ENCODE measurements at places on chromosomes 16 and 17.

- DNase-seq, result peak; percentile 18
Observed at GRCh38 chr17:18038149-18038850, 668 bp downstream of the ATPAF2 start.

GRCh38 chr16:68389006-68389405, 59.3 kb downstream of the SMPD3 start:
- no peak for DNase-seq

- no peak for DNase-seq
Observed at GRCh38 chr17:49498029-49498615, 3.0 kb downstream of the NGFR start.

DNA sequence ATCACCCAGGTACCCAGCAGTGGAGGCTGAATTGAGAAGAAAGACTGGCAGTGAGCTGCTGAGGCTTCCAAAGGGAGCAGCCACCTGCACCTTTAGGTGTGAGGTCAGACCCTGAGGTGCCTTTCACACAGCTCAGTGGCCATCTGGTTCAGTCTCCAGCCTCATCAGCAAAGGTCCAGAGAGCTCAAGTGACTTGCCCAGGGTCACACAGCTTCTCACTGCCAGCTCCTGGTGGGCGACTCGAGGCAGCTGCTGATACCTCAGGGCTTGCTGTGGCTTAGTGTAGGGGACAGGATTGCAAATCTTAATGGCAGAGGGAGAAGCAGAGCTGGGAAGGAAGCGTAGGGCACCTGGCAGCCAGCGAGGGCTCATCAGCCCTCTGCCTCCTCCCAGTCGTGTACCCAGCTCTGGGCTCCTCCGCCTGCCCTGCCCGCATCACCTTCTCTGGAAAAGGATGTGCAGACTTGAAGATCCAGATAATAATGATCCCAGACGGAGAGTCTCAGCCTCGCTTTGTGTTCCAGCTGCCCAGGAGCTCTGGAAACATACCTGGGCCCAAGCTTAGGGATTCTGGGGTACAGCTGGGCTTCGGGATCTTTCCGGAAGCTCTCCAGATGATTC, 165.3 kb upstream of the GSE1 start:
- no peak for DNase-seq

- peak; percentile 5 for DNase-seq
Observed at GRCh38 chr16:9256196-9256595, 164.8 kb downstream of the HAPSTR1 start.

DNA sequence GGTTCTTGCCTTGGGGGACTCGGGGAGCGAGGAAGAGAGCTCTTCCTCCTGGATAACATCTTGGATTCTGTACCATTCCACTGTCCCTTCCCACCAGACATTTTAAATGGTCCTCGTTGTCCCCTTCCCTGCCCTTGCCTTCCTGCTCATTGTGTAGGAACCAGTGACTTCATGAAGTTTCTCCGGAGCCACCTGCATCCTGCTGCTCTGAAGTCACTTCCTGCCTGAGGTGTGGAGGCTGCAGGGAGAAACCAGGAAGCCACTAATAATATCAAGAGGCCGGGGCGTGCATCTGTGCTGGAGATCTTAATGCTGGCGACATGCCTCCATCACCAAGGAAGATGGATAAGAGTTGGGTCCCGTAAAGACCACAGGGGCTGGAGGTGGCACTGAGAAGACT, 6.2 kb upstream of the SLC16A13 start:
- DNase-seq, result peak; percentile 56

DNA sequence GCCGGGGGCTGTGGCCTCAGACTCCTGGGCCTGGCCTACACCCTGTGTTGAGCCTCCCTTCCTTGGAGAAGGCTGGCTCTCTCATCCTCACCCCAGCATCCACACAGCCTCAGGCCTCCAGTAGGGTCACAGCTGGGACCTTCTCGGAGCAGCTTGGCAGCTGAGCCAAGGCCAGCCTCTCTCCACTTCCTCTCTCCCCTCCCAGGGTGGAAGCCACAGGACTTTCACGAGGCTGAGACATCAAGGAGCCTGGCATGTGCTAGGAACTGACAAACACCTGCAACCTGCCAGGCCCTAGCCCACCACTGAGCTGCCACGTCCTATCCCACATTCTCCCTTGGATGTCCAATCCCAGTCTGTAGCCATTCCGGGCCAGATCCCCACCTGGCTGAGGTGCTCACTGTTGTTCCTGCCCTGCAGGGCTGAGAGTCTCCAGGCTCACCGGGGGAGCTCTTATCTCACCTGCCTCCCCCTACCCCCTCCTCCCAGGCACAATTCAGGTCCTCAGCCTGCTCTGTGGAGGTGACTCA, 3.1 kb downstream of the MMP15 start:
- DNase-seq, result no peak

DNA sequence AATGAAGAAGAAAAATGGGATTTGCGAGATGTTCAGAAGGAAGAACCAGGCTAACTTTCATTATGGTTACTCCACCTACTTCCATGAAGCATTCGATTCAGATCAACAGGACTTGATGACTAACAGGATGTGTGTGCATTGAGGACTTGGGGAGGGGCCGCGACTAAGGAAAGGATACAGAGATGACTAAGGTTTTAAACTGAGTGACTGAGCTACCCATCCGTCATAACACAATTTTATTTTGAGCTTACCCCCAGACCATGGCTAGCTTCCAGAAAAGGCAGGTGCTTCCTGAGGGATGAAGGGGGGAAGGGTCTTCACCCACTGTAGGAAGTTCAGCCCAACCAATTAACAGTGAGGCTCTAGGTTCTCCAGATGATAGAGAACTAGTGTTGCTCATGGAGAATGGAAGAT, 2.5 kb upstream of the CDYL2 start:
- DNase-seq, result peak; percentile 76

- no peak for DNase-seq
Observed at GRCh38 chr16:21235199-21235585, 1.7 kb downstream of the ANKS4B start.

GRCh38 chr16:87229230-87230188, 87.7 kb downstream of the C16orf95 start:
- no peak for DNase-seq

DNA sequence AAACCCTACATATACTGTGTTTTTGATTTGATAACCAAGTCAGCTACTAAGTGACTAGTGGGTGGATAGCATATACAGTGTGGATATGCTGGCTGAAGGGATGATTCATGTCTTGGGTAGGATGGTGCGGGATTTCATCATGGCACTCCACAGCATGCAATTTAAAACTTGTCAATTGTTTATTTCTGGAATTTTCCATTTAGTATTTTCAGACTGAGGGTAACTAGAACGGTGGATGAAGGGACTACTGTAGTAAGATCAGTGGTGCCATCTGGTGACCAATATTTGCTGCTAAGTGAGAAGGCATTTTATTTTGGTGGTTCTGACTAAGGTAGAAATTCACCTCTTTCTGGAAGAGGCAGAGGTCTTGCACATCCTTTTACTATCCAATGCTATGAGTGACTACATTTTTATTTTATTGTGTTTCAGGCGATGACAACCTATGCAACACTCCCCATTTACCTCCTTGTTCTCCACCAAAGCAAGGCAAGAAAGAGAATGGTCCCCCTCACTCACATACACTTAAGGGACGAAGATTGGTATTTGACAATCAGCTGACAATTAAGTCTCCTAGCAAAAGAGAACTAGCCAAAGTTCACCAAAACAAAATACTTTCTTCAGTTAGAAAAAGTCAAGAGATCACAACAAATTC, 3.1 kb downstream of the CDC6 start:
- peak; percentile 40 for DNase-seq
